ENCODE measurements at places on chromosomes 16 and 17.

- no peak for DNase-seq
These were observed 135.4 kb downstream of the CLEC16A start for GRCh38 chr16:11079652-11080187.

- no peak for DNase-seq
These were observed 26.6 kb upstream of the ST6GALNAC1 start for GRCh38 chr17:76670020-76670717.

DNA sequence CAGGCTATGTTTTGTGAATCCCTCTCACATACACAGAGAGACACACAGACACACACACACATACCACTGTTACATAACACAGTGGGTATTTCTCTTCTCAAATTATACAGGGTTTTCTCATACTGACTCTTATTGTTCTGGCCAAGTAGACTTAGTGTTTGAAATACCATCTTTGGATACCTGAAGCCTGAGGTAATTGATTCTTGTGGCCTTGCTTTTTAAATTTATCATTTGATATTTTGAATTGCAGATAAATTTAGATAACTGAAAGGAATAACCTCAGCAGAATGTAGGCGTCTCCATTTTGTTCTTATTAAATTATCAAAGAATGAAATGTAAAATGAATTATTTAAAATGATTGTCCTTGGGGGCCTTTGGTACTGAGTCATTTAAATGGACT, 223.8 kb downstream of the LGALS9B start:
- DNase-seq = no peak

GRCh38 chr17:50221864-50222545, 20.6 kb upstream of the COL1A1 start:
- no peak for DNase-seq

- DNase-seq = no peak
These were observed 23.6 kb downstream of the ZNF469 start for GRCh38 chr16:88406096-88407041.

GRCh38 chr17:29018788-29019474, 13.1 kb upstream of the SEZ6 start:
- DNase-seq = no peak

- DNase-seq = no peak
These were observed 102.8 kb upstream of the PLCG2 start for GRCh38 chr16:81676066-81676882.

DNA sequence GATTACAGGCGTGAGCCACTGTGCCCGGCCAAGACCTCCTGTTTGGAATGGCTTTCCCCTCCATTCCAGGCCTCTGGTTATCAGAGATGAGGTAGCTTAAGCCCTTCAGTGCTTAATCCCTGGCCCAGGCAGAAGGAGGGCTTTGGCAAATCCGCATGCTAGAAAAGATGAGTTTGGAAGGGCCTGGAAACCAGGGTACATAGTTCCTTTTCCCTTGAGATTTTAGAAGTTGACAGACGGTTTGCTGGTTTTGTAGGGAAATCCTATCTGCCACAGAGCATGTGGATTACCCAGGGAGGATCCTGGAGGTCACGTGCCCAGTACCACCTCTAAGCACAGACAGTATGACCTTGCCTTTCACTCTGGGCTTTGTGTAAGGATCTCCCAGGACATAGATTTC, 114.7 kb upstream of the CACNG3 start:
- no peak for DNase-seq

- no peak for DNase-seq
These were observed 18.5 kb upstream of the APRT start for GRCh38 chr16:88830258-88830657.

- DNase-seq = no peak
These were observed at the start of gene TEKT3 for GRCh38 chr17:15341385-15341849. TSS of gene TEKT3 (minus strand) at chr17:15341597. CDS start at chr17:15331585, 10,012 bp downstream.

DNA sequence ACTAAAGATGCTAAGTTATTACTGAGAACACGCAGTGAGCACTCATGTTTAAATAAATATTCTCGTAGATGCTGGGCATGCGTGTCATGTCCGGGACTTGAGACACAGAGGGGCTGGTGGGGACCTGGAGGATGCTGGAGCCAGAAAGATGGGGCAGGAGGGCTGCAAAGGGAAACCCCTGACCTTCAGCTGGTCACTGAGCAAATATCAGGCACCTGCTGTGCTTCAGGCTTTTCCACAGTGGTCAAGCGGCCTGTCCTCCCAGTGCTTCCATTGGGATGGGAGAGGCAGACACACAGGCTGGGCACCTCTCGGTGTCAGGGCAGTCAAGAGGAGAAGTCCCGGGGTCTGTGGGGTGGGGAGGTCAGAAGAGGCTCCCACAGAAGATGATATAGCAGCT, 211.4 kb downstream of the GSG1L start:
- DNase-seq = no peak

DNA sequence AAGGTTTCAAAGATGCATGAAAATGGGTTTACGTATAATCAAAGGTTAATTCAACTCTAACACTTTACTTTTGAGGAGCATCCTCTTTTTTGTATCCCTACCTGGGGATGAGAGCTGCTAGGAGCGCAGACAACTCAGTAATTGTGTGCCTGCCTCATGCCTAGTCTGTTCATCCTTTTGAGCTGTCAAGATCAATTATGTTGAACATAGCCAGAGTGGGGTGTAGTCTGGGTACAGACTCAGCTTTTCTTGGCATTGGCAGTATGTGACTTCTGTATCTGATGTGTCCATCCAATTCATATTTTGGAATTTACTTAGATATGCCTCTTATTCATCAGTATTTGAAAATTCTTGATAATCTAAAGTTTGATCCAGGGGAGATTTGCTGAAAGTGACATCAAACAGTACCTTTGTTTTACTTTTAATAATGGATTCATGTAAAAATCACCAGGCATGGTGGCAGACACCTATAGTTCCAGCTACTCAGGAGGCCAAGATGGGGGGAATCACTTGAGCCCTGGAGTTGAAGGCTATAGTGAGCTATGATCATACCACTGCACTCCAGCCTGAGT, 24.1 kb downstream of the PRKCA start:
- DNase-seq = no peak

- no peak for DNase-seq
These were observed 45.0 kb downstream of the ESRP2 start for GRCh38 chr16:68190736-68191510.

- no peak for DNase-seq
These were observed 22.2 kb upstream of the DHRS7B start for GRCh38 chr17:21104608-21105007.

DNA sequence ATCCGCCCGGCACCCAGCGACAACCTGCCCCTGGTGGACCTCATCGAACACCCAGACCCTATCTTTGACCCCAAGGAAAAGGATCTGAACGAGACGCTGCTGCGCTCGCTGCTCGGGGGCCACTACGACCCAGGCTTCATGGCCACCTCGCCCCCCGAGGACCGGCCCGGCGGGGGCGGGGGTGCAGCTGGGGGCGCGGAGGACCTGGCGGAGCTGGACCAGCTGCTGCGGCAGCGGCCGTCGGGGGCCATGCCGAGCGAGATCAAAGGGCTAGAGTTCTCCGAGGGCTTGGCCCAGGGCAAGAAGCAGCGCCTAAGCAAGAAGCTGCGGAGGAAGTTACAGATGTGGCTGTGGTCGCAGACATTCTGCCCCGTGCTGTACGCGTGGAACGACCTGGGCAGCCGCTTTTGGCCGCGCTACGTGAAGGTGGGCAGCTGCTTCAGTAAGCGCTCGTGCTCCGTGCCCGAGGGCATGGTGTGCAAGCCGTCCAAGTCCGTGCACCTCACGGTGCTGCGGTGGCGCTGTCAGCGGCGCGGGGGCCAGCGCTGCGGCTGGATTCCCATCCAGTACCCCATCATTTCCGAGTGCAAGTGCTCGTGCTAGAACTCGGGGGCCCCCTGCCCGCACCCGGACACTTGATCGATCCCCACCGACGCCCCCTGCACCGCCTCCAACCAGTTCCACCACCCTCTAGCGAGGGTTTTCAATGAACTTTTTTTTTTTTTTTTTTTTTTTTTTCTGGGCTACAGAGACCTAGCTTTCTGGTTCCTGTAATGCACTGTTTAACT, 1.0 kb downstream of the NOG start:
- DNase-seq = no peak
